IMR-90 (cell line): ENCODE measurements at places on chromosomes 4 and X. TPM values are rescaled to one million over a fixed set of nuclear protein-coding genes. Genes with fewer than 3 reads are reported as not detected.

The BANK1 gene
- under 0.01 and 0.28 TPM in 2 replicates for total RNA-seq

The SSX4B gene
- not detected in 2 replicates for total RNA-seq

GRCh38 chr4:36067116-36067515, 177.2 kb downstream of the ARAP2 start:
- DNase-seq = no peak

GRCh38 chr4:138311771-138312535, 69.8 kb upstream of the SLC7A11 start:
- peak; percentile 28 for DNase-seq

DNA sequence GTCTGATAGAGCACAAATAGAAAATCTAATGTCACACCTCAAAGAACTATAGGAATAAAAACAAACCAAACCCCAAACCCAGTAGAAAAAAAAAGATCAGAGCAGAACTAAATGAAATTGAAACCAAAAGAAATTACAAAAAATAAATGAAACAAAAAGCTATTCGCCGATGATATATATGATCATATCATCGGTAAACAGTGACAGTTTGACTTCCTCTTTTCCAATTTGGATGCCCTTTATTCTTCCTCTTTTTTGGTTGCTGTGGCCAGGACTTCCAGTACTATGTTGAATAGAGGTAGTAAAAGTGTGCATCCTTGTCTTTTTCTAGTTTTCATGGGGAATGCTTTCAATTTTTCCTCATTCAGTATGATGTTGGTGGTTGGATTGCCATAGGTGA, 215.3 kb upstream of the AR start:
- no peak for DNase-seq

GRCh38 chrX:118740276-118740889, 13.0 kb downstream of the IL13RA1 start:
- no peak for DNase-seq
